ENCODE measurements at places on chromosomes 7 and 10.
A peak's percentile ranks its signal among the peaks of the same experiment; 100 is the strongest.

DNA sequence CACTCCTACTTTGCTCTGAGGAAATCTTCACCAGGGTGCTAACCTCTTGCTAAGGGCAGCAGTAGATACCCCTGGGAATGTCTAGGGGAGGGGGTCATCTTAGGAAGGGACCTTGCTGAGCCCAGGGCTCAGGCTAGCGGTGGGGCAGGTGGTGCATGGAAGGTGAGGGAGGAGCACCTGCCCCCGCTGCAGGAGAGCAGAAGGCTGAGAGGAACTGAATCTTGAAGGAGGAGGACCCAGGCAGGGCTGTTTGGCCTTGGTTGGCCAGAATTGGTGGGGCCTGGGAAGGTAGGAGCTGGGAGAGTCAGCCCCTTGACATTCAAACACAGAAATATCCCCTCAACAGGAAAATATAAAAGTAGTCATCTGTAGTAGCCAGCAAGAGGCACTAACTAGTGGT lies 7.0 kb downstream of the CALHM3 start:
- DNase-seq, result no peak

- no peak for DNase-seq
Measured at GRCh38 chr10:95419399-95419798, 128.6 kb upstream of the PDLIM1 start.

DNA sequence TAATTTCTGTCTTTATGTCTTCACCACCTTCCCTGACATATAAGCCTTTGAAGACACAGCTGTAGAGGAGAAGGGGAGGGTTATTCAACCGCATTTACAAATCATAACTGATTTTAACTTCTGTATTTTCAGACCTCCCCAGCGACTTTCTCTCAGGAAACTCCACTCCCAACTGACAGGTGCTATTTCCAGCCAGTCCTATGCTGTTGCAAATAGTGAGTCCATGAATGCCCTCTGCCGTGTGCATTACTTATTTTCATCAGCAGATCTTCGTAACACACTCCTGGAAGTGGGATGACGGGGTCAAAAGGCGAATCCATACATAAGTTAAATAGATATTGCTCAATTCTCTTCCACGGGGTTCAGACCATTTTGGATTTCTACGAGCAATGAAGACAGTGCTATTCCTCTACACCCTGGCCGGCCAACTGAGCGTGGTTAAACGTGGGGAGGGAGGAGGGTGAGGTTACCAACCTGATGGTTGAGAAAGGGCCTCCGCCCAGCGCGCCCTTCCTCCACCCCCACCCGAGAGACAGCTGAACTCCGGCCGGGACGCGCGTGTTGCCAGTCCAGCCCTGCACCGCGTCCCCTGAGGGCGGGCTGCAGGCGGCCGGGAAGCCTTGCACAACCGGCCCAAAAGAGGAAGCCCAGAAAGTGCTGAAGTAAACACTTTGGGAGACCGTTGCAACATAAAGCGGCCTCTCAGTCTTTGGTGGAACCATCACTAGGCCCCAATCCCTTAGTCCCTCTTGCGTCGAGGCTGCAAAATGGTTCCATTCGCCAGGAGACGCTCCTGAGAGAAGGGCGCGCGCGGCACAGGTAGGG lies at the start of gene APBB1IP:
Gene APBB1IP (plus strand): TSS at position 705 of the 825 bp plus-strand sequence. CDS start 53,986 bp downstream, outside the sequence.
- peak; percentile 52 for DNase-seq

GRCh38 chr7:41189866-41190265 lies 513.0 kb downstream of the INHBA start:
- no peak for DNase-seq

- no peak for DNase-seq
Measured at GRCh38 chr10:114087255-114087654, 43.6 kb downstream of the ADRB1 start.

DNA sequence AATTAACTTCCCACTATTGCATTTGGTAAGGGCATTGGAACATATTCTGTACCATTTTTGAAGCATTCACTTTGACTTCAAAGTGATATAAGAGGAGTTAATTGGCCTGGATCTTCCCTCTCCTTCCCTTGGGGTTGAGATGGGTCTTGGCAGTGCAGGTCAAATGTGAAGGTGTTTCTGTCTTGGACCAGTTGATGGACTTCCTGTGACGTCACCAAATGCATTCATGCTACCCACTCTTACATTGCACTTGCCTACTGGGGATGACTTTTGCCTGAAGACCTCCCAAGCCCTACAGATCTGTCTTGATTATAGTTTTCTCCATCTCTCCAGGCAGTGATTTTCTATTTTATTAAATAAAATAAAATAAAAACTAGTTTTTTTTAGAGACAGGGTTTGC lies 221.5 kb downstream of the BUB3 start:
- DNase-seq, result no peak

DNA sequence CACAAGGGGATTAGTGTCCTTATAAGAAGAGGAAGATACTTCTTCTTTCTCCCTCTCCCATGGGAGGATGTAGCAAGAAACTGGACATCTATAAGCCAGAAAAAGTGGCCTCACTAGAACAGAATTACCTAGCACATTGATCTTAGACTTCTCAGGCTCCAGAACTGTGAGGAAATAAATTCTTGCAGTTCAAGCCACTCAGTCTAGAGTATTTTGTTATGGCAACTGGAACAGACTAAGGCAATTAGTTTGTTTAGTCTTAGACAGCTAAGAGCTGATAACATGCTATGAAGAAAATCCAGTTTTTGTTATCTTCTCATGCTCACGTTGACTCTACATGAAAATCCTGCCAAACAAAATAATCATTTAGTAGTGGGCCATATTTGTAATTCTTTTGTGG lies 627.6 kb upstream of the PHF14 start:
- no peak for DNase-seq

All from stimulated activated CD4-positive, alpha-beta T cell treated with anti-CD3 and anti-CD28 coated beads, Interleukin-4, amount 100 ng/mL, for 24 hours (primary cell).